Stimulated activated CD4-positive, alpha-beta T cell treated with anti-CD3 and anti-CD28 coated beads, Interleukin-1b, Interleukin-23, amount 100 ng/mL, for 4 hours (primary cell): ENCODE measurements at places on chromosomes 7 and 10.

GRCh38 chr10:86226781-86227201 lies 139.8 kb downstream of the GRID1 start:
- no peak for DNase-seq

DNA sequence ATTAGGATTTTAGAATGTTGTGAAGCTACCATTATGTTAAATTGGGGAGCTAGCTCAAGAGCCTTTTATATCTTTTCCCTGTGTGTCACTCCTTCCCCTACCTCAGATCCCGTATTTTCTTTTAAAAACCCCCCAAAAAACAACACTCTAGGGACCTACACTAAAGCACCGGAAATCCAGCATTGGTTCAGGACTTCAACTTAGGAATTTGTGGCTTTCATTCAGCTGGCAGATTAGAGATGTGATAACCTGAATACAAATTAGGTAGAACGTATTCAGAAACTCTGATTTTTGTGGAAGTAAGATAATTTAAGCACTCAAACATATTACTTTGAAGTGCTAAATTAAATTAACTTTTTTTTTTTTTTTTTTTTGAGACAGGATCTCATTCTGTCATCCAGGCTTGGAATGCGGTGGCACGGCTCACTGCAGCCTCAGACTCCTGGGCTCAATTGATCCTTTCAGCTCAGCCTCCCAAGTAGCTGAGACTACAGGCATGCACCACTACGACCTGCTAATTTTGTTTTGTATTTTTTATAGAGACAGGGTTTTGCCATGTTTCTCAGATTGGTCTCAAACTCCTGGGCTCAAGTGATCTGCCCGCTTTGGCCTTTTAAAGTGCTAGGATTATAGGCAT lies 6.8 kb downstream of the TBC1D12 start:
- DNase-seq, result no peak

GRCh38 chr10:69209787-69210484 lies 10.2 kb upstream of the HKDC1 start:
- DNase-seq, result no peak

DNA sequence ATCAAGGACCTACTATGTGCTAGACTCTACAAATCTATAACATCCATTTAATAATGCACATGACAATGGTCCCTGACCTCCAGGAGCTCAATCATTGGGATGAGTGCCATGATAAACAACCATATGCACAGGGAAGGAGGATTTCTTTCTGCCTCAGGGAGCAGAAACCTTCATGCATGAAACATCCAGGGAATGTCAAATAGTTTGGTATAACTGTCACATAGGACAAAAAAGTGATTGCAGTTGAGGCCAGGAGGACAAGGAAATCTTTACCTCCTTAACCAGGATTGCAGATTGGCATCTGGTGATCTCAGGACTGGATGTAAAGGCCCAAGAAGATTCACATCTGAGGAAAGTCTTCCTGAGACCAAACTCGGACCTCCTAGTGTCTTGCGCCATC lies 993.1 kb downstream of the KCNMA1 start:
- no peak for DNase-seq

- DNase-seq, result no peak
Observed at GRCh38 chr10:133139551-133140065, 20.4 kb upstream of the KNDC1 start.

GRCh38 chr7:139853506-139854123 lies 24.6 kb downstream of the TBXAS1 start:
- DNase-seq, result no peak

- peak; percentile 40 for DNase-seq
Observed at GRCh38 chr10:96587264-96588059, 650 bp upstream of the TM9SF3 start.

DNA sequence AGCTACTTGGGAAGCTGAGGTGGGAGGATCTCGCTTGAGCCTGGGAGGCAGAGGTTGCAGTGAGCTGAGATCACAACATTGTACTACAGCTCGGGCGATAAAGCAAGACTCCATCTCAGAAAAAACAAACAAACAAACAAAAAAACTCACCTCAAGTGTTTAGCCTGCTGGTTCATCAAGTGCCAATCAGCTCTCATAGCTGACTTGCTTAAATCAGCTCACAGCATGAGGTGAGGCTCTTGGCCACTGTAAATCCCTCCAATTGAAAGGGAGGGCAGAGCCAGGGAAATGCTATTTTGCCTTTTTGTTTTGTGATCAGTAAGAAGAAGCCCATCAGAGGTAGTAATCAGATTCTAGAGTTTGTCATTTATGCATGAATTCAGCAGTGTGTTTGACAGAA lies 112.3 kb downstream of the RAB11FIP2 start:
- no peak for DNase-seq

GRCh38 chr10:96491303-96491702 lies 22.4 kb downstream of the TLL2 start:
- no peak for DNase-seq

DNA sequence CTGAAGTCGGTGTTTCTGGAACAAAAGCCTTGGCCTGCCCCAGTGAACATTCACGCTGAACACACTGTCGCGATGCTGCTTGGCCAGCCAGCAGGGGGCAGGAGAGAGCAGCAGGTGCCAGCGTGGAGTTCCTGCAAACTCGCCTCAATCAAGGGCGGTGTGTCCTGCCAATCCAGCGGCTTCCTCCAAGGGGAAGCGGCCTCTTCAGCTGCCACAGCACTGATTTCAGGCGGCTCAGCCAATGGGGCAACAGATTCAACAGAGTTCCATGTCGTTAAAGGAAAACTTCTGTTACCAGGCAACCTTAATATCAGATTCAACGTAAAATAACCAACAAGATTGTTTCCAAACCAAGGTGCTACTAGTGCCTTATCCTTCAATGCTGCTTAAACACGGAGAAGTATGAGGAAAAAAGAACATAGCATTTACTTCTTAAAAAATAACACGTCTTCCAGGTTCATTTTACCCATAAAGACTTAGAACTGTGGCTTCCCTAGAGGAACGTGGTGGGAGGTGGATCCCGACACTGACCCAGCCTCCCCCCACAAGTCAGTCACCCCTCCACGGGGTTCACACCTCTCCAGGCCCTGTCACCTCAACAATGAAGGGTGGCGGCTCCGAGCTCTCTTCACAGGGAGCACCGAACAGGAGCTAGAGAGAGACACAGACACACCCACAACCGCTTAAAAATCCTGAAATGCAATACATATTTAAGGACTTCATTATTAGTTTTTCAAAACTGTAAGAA lies 178.2 kb downstream of the DIP2C start:
- peak; percentile 83 for DNase-seq

- no peak for DNase-seq
Observed at GRCh38 chr10:109025172-109025571, 898.1 kb downstream of the XPNPEP1 start.

DNA sequence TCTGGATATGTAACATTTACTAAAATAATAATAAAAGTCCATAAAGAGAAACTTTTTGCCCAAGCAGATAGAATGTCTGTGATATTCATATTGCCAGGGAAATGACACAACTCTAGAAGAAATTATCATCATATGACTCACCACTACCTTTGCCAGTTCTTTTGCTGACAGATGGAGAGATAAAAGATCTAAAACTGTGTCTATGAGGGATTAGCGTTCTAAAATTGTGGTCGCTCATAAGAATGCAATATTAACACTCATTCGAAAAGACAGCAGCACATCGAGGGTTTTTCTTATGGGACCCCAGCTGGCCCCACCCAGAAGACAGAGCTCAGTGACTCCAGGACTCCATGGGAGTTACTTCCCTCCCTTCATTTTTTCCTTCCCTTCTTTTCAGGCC lies 16.6 kb upstream of the LANCL2 start:
- DNase-seq, result no peak

DNA sequence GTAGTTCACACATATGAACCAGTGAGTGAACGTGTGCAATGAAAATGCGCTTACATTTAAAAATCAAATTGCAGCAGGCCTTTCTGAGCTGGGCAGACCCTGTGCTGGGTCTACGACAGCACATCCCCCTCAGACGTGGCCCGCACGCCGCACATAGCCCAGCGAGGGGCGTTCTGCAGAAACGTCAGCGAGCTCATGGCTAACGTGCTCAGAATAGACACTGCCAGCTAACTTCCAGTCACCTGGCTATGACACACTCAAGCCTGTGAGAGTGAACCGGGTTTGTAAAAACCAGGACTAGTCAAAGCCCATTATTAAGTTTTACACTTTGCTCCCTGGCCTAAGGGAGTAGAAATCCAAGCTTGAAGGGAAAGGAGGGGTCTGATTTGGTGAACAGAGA lies 108.1 kb upstream of the INSIG1 start:
- no peak for DNase-seq

GRCh38 chr7:131131746-131132431 lies 195.8 kb upstream of the MKLN1 start:
- DNase-seq, result no peak

GRCh38 chr7:37495574-37496184 lies 47.0 kb upstream of the ELMO1 start:
- DNase-seq, result no peak

DNA sequence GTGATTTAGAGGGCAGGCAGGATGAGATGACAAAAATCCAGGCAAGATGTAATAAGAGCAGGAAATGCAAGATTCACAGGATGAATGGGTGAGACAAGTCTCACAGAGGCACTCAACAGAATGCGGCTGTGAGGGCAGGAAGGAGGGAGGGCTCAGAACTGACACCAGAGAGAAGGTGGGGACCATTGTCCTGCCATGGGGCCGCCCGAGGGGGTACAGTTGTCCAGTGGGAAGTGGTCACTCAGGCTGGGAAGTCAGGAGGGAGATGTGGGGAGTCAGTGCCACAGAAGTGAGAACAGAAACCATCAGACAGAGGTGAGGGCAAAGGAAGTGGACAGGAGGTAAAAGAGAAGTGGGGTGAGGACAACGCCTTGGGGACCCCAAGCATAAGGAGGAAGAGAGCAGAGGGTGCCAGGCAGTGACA lies 8.9 kb downstream of the HIP1 start:
- no peak for DNase-seq

DNA sequence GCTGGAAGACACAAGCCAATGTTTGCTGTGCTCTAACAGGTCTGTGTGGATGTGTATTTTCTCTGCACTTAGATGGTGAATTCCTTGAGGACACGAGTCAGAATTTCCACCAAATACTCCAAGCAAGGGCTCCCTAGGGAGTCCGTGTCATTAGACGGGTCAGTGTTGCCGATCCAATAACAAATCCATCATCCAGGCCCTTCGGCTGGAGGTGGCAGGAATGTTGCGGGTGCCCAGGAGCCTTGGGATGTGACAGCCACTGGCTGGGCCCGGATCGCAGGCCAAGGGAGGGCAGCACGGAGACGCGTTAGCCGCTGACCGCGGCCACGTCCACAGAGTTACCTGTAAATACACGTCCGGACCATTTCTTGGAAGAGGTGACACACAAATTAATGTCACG lies 186.8 kb downstream of the WDR37 start:
- no peak for DNase-seq

DNA sequence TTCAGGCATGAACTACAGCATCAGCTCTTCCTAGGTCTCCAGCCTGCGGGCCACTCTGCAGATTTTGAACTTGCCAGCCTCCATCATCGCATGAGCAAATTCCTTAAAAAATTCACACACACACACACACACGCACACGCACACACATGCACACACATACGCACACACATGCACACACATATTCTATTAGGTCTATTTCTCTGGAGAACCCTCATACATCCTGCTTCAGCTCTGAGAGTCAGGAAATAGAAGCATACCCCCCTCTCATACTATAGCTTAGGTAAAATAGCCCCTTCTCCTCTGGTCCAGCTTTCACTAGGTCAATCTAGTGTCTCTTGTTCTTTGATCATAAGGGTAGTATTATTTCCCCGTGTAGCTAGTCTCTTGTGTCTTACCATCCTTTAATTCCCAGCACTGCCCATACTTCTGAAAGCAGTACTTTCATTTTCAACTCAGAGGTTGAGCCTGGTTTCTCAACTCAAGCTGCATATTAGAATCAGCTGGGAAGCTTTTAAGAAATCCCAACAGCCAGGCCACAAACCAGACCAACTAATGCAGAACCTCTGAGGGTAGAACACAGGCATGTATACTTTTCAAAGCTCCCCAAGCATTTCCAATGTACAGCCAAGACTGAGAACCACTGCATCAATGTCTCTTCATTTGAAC lies 30.9 kb upstream of the ITGB8 start:
- DNase-seq, result no peak

DNA sequence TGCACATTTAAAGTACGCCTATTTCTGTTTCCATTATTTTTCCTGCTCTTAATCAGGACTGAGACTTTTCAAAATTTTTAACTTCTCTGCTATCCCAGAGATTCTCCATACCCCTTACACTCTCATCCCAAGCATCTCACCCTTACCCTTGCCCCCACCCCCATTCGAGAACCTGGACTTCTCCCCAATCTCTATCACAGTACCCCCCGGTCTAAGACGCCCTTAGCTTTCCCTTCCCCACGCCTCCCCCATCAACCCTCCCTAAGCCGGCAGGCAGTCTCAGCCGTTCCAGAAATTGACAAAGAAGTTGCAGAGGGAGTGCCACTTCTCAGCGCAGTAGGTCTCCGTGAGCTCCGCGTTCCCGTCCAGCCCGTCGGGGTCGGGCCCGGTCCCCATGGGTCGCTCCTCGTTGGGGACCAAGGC lies 1.4 kb downstream of the FGFBP3 start:
- no peak for DNase-seq

- DNase-seq, result no peak
Observed at GRCh38 chr7:27678617-27679260, 16.1 kb upstream of the HIBADH start.

DNA sequence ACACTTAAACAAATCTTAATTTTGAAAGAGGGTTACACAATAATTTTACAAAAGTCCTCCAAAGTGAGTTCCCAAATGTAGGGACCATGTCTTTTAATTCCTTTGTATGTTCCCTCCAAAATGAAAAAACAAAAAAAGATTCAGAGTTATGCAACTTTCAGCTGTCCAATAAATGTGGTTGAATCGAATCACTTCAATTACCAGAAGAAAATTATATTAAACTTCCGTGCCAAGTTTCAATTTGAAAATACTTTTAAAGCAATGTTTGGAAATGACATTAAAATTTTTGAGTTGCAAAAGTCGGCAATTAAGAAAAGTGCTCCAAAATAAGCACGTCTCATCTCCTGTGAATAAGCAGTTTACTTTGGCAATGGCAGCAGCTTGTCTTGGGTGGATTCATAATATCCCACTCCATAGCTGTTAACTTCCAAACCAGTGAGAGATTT lies 60.3 kb upstream of the C1GALT1 start:
- no peak for DNase-seq

DNA sequence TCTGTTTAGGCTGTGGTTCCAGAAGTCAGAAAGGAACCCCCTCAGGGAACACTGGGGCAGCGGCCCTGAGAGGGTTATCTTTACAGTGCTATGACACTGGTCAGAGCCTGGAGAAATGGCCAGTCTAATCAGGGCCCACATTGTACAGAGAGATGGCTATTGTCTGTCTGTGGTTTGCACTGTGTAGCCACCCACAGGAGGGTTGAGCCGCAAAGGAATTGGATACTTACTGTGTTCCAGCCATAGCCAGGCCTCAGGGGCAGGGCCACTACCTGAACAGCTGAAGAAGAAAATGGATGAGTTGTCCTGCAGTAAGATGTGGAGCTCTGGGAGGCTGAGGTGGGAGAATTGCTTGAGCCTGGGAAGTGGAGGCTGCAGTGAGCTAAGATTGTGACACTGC lies 47.5 kb upstream of the PODXL start:
- DNase-seq, result no peak
